ENCODE measurements at places on chromosomes 12 and 14. TPM values are rescaled to one million over a fixed set of nuclear protein-coding genes. Genes with fewer than 3 reads are reported as not detected.

Gene TMPRSS12
- not detected for total RNA-seq

Gene COX8C
- total RNA-seq: not detected

Gene FAM90A1
- total RNA-seq: 0.14 TPM

Gene RNU4-1
- 2,662 TPM for total RNA-seq

Gene GPR33
- total RNA-seq: not detected

Gene DDIT3
- total RNA-seq: 10.9 TPM

- no peak for DNase-seq
Observed at GRCh38 chr12:123398177-123398549, 14.2 kb downstream of the KMT5A start.

GRCh38 chr14:98582276-98582675 lies 689.7 kb downstream of the BCL11B start:
- DNase-seq: no peak

DNA sequence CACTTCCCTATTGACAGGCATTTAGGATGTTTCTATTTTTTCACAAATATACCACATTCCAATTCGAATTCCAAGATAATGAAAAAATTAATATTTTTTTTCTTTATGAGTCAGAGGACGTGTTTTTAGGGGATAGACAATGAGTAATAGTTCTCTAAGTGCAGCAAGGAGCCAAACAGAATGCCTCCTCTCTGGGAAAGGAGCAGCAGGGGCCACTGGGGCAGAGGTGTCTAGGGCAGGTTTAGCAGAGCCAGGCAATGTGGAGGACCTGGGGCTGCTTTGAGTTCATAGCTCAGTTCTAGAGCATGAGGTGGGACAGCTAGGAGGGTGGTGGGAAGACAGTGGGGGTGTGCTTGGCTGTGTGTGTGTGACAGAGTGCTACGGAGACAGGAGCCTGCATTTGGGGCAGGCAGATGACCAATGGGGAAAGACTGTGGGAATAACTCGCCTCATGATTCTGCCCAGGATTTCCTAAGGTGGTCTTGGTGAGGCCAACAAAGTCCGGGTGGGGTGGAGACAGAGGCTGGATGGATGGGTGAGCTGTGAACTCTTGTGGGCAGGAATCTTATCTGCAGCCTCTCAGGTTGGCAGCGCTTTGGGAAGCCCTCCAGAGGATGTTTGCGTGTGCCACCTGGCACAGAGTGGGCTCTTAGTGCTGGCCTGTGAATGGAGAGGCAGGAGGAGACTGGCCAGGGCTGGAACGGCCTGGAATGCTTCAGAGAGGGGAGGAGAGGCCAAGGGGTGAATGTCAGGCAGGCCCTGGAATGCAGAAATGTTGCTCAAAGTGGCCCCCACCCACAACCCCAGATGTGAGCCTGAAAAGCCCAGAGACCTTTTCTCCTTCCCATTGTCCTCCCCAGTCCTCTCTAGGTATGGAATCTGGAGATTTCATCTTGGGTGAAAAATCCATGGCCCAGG lies 2.4 kb upstream of the KRT7 start:
- no peak for DNase-seq

DNA sequence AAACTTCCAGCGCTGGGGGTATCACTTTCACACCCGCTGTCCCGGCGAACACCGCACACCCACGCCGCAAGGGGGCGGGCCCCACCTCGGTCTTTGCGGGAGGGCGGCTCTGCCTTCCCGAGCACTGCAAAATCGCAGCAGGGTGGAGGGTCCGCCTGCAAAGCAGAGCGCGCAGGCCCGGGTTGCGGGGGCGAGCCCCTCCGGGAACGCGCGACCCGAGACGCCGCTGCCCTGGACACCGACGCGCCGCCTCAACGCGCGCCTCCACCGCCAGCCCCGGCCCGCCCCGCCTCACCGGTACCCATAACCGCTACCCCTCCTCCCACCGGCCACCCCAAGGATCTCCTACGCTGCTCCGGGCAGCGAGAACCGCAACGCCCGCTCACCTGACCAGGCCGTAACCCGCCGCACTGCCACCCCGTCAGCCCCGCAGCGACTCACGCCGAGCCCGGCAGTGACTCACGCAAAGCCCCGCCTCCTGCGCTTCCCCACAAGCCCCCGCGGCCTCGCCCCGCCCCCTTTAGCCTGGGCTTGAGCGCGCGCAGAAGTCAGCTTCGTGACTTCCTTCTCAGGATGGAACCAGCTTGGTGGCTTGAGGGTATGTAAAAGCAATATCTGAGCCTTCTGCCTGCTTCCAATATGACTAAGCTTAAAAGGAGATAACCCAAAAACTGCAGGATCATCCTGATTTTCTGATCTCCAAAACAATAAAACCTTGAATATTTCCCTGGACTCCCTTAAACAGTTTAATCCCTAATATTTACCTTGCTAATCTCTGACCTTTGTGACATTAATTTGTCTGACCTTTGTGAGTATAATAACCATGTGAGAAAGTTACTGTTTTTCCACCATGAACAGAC lies at the start of gene RPAP3:
TSS of gene RPAP3 (minus strand) at position 465 of the 860 bp plus-strand sequence. CDS start 3,190 bp downstream, outside the sequence.
- DNase-seq: peak; percentile 96

DNA sequence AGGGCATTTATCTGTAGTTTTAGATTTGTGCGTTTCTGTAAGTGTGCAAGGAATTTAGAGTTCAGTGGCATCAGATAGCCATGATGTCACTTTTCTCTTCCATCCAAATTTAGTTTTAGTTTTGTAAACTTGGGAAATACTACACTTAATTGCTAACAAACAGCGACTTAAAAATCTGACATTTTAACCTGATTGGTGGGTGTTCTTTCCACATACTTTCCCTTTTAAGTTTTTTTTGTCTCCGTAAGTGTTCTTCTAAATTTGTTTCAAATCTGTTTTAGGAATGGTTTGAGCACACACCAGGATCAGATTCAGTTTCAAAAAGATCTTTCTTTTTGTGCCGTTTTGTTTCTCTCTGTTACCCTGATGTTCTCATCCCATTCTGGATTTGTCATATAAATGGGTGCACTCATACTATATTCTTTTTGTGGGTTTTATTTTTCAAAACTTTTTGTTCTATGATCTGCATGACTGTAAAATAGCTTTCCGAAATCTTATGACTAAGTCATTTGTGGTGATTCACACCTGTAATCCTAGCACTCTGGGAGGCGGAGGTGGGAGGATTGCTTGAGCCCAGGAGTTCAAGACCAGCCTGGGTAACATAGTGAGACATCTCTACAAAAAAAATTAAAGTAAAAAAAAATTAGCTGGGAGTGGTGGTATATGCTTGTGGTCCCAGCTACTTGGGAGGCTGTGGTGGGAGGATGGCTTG lies 58.9 kb downstream of the FBXO34 start:
- DNase-seq: no peak

DNA sequence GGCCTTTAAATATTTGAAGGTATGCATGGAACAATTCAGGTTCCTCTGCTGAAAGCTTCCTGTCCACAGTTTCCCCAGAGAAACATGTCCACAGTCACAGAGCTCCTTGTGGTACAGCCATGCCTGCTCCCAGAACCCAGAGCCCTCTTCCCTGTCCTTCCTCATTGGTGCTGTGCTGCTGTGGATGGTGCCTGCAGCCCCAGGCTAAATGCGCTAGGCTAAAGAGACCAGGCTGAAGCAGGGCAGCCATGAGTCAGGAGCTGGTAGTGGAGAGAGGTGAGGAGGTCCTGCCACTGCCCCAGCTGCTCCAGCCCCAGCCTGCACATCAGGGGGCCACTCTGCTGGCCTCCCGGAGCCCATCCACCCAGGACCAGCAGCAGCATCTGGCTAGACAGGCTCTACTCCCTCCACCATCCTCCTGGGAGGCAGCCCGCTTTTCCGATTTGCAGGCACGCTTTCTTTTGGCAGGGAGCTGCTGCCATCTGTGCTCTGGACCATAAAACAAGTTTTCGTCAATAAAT lies 65.4 kb upstream of the DDX11 start:
- DNase-seq: no peak

DNA sequence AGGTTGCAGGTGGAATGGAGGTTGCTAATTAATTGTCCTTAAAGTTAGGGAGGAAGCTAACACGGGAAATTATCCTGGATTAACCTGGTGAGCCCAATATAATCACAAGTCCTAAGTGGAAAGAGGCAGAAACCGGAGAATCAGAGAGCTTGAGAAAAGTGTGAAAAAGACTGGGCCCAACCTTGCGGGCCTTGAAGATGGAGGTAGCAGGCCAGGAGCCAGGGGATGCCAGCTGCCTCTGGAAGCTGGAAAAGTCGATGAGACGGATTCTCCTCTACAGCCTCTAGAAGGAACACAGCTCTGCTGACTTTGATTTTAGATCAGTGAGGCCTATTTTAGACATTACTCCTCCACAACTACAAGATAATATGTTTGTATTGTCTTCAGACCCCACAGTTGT lies 2.1 kb downstream of the SDR9C7 start:
- no peak for DNase-seq

GRCh38 chr14:34569750-34570149 lies 30.2 kb upstream of the EAPP start:
- DNase-seq: no peak

- DNase-seq: no peak
Observed at GRCh38 chr12:99386907-99387306, 260.6 kb upstream of the GARIN6 start.

DNA sequence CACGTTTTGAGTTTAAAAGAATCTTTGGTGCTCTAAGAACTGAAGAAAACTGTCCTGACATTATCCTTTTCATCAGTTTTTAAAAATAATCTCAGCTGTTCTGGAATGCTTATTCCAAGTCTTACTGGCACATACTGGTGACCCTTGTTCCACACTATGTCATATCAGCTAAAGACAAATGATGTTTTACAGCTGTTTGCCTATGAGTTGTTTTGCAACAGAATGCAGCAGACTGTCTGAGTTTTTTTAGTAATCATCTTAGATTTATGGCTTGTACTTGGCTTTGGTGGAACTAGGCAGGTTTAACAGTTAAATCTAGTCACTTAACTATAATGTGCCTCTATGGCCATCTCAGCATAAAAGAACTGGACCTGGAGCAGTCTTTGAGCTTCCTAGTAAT lies 91.6 kb upstream of the GRIN2B start:
- DNase-seq: no peak

GRCh38 chr12:122130150-122130549 lies 43.9 kb downstream of the IL31 start:
- no peak for DNase-seq

DNA sequence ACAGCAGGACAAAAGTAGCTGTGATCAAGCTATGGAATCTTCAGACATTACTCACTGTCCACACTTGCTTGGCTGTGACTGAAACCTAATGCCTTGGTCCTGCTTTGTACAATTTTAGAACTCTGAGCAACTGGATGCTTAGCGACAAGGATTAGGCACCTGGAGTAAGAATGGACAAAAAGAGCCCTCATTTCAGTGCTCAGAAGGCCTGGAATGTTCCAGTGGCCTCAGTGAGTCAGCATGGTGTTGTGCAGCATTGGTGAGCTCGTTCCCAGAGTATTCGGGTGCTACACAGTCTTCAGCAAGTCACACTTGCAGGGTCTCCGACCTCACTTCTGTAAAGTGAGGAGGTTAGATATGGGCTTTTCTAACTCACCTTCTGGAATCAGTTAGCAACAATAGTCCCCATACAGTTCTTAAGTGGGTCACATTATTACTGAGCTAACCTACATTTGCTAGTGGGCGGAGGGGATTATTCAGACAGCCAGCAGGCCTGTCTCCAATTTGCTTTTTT lies 108.0 kb upstream of the MDM1 start:
- DNase-seq: no peak

DNA sequence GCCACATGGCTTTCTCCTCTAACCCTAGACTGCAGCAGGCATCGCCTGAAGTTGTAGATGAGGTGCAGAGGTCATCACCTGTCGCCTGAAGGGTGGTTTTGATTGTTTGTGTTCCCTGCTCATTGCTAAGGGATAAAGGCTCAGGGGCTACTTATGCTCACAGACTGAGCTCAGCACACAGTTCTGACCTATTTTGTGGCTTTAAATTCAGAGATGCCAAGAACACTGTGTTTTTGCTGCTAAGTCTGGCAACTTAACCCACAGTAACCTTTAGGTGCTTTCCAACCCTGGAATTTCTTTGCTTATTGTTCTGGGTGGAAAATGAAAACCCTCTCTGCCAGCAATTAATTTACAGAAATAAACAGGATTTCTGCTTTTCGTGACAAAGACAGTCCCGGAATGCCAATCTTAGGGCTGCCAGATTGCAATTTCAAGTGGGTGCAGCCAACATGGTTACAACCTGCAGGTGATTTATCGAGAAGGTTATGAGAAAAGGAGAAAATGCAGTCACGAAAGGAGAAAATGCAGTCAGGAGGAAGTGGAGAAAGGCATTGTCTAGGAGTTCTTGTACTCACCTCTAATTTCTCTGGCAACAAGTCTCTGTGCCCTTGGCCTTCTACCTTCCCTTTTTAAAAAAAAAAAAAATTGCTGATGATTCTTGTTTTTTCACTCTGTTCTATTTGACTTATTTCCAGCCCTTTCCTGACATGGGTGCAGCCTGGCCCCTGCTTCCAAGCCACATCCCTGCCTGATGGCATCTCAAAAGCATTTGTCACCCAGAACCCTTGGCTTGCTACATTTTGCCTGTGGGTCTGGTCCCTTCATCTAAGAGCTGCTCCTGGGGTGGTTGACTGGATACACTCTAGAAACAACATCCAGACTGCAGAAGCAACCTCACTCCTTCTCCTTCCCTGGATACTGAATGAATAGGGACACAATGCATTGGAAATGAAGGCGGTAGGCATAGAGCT lies 23.3 kb downstream of the NPC2 start:
- no peak for DNase-seq

DNA sequence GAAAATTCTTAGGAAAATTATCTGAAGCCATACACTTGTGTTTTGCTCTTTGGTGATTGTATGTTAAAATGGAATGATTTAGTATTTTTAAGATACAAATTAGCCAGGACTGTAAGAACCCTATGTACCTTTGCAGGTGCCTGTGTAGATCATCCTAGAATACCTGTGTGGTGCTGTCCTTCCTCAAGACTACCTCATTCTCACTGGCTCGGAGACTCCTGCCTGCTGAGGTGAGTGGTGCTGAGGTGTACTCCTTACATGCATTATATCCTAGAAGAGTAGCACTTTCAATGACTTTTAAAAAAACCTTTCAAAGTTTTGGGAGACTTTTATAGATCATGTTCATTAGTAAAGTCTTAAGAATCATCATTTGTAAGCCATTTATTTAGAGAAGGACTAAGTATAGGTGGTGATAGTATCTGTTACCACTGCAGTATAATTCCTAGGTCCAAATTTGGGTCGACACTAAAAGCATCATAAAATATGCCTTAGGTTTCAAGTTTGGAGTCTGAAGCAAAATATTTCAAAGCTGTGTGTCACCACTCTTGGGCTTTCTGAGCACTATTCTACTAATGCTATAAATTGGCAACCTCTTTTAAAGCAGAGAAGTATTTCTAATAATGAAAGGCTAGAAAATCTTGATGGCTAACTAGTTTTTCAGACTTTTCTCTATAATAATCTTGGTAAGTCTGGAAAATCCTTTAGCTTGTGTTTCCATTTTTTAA lies 36.6 kb downstream of the RASSF8 start:
- DNase-seq: no peak
